ENCODE measurements at places on chromosomes 11 and 22. TPM values are rescaled to one million over a fixed set of nuclear protein-coding genes. Genes with fewer than 3 reads are reported as not detected.

Gene PIH1D2
- total RNA-seq, result 0.50 TPM

Gene PGA5
- not detected for total RNA-seq

Gene OR51I1
- not detected for total RNA-seq

Gene SPI1
- 2.9 TPM for total RNA-seq

Gene SLC7A4
- 0.79 TPM for total RNA-seq

Gene PICK1
- 21.4 TPM for total RNA-seq

Gene ELMOD1
- total RNA-seq, result not detected

DNA sequence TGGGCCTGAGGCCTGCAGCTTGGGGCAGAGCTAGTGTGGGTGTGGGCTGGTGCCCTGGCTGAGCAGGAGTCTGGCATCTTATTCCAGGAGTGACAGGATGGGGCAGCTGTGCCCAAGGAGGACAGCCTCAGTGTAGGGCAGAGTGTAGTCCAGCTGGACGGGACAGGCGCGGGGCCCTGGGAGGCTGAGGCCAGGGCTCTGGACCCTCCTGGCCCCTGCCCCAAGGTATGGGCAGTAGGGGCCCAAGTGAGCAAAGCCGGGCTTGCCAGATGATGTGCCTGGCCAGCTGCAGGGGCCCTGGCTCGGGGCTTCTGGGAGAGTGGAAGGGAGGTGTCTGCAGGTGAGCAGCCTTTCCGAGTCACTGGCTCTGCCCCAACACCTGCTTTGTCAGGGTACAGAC, 1190.9 kb downstream of the BRD1 start:
- DNase-seq, result no peak

DNA sequence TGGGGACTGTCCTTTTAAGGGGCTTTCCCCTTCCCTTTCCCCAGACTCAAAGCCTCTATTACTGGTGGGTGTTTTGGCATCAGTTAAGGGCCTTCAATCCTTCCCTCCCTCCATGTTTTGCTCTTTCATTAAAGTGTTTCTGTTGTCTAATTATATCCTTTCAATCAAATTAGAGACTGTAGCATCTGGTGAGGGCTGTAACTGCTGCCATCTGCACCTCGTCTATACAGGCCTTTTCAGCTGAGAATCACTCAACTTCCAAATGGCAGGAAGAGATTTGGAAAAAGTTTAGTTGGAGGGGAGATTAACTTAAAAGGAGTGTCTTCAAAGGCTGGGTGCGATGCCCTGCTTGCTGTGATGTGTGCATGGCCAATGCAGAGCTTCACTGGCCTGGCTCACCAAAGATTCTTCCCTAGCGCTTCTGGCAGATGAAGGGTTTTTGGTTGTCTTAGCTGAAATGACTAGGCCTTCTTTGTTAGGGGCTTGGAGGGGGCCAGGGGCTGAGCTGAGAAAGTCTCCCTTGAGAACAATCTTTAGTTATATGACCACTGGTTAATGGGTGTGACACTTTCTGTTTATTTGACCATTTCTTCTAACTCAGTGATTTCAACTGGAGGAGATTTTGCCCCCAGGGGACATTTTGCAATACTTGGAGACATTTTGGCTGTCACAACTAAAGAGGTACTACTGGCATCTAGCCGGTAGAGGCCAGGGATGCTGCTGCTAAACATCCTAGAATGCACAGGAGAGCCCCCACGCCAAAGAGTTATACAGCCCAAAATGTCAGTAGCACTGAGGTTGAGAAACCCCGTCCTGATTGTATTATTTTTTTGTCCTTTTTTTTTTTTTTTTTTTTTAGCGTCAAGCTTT, 7.5 kb downstream of the KREMEN1 start:
- DNase-seq, result no peak

DNA sequence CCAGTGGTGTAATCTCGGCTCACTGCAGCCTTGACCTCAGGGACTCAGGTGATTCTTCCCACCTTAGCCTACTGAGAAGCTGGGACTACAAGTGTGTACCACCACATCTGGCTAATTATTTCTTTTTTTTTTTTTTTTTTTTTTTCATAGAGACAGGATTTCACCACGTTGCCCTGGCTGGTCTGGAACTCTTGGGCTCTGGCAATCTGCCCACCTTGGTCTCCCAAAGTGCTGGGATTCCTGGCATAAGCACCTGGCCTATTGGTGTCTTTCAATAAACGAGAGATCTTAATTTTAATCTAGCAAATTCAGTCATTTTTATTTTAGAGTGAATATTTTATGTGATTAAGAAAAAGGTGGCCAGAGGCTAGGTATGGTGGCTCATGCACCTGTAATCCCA, 40.1 kb downstream of the DGCR2 start:
- DNase-seq, result no peak

DNA sequence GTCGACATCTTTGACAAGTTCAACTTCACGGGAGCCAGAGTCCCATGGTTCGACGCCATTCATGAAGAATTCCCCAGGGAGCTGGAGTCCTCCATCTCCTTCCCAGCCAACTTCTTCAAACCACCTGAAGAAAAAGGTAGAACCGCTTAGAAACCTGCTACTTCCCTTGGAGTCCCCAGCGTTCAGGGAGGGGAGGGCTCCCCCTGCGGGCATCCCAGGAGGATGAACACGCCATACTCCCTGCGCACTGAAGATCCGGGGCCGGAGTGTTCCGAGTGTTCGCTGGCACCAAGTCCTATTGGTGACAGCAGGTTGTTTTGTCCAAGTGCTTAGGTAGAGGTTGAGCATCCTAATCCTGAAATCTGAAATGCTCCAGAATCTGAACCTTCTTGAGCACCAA, 51.7 kb upstream of the PRODH start:
- no peak for DNase-seq

- no peak for DNase-seq
Measured at GRCh38 chr11:93529707-93530467, 13.3 kb downstream of the SMCO4 start.

GRCh38 chr11:69211920-69212797, 56.4 kb downstream of the SMIM38 start:
- DNase-seq, result no peak

- DNase-seq, result no peak
Measured at GRCh38 chr22:41742918-41743317, 43.6 kb downstream of the MEI1 start.

DNA sequence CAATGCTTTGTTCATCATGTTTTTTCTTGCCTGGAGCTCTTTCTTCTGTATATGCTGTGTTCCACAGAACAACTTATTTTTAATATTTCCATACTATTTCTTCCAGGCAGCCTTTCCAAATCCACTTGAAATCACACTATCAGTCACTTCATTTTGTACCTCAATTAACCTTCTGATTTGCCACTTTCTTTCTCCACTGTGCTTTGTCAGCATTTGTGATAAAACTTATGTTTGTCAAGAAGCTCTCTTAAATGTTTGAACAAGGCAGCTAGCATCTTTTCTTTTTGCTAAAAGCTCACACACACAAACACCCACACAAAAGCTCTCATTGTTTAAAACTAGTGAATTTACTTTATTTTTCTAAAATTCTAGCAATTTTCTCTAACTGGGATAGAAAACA, 2014.7 kb upstream of the RAG2 start:
- no peak for DNase-seq

- DNase-seq, result peak; percentile 94
Measured at GRCh38 chr22:30286813-30287647, 2.3 kb downstream of the CASTOR1 start.

GRCh38 chr11:10561947-10562346, 6.5 kb downstream of the LYVE1 start:
- DNase-seq, result no peak

- DNase-seq, result no peak
Measured at GRCh38 chr11:78659326-78660270, 84.9 kb upstream of the NARS2 start.

DNA sequence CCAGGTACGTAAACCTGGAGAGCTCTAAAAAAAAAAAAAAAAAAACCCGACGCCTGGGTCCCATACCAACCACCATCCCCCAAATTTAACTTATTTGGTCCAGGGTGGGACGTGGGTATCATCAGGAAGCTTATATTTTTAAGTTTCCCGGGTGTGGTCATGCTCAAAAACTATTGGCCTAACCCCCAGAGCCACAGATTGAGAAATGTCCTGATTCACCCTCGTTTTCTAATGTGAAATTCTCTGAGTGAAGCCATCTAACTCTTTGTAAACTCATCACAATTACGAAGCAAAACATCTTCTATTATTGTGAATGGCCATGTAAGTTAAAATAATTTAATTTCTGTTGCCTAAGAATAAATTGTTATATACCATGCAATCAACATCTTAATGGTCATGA, 29.6 kb downstream of the PAK1 start:
- no peak for DNase-seq

- DNase-seq, result no peak
Measured at GRCh38 chr11:19882356-19882755, 169.7 kb downstream of the NAV2 start.

DNA sequence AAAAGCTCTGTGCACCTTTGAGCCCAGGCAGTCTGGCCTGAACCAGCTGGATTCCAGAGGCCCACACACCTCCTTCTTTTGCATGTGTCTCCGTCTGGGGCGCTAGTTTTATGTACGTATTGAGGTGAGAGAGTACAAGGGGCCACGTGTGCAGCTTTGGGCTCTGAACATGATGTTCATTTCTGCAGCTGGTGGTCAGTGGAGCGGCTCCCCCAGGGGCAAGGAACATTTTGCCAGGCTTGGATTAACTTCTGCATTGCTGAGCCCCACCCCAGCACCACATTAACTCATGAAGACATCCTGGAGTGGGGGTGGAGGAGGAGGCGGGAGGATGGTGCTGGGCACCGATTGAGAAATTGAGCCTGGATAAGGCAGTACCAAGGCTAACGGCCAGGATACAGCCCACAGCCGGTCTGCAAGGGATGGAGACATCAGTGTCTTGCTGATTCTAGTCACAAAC, 13.8 kb downstream of the USP2 start:
- no peak for DNase-seq

DNA sequence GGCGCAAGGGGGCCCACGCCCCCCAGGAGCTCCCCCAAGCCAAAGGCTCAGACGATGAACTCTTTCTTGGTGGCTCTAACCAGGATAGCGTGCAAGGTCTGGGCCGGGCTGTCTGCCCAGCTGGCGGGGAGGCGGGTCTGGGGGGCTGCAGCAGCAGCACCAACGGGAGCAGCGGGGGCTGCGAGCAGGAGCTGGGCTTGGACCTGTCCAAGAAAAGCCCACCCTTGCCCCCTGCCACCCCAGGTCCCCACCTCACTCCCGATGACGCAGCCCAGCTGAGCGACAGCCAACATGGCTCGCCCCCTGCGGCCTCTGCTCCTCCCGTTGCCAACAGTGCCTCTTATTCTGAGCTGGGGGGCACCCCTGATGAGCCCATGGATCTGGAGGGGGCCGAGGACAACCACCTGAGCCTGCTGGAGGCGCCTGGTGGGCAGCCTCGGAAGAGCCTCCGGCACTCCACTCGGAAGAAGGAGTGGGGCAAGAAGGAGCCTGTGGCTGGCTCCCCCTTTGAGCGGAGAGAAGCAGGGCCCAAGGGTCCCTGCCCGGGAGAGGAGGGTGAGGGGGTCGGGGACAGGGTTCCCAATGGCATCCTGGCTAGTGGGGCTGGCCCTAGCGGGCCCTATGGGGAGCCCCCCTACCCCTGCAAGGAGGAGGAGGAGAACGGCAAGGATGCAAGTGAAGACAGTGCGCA, 21.6 kb upstream of the TMEM191C start:
- DNase-seq, result no peak

DNA sequence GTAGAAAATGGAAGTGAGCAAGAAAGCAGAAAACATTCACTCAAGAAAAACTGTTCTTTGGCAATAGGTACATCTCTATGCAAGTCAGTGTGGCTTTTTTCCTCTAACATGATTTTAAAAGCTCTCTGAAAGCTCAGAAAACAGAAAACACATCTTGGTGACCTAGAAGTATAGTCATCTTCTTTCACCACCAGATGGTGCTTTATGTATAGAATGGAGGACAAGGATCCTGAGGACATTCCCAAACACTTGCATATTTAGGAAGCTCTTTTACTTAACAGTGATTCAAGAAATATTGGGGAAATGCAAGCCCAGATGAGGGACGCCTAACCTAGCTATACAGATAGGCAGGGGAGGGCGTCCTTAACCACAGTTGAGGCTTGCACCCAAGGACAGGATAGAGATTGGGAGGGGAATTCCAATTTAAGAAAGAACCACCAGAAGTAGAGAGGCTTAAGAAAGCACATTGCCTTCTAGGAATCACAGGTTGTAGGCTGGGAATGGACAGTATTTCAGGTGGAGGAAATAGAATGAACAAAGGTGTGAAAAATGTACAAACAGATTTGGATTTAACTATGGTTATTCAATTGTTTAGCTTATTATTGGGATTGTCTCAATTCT, 13.8 kb upstream of the CCDC81 start:
- DNase-seq, result no peak

DNA sequence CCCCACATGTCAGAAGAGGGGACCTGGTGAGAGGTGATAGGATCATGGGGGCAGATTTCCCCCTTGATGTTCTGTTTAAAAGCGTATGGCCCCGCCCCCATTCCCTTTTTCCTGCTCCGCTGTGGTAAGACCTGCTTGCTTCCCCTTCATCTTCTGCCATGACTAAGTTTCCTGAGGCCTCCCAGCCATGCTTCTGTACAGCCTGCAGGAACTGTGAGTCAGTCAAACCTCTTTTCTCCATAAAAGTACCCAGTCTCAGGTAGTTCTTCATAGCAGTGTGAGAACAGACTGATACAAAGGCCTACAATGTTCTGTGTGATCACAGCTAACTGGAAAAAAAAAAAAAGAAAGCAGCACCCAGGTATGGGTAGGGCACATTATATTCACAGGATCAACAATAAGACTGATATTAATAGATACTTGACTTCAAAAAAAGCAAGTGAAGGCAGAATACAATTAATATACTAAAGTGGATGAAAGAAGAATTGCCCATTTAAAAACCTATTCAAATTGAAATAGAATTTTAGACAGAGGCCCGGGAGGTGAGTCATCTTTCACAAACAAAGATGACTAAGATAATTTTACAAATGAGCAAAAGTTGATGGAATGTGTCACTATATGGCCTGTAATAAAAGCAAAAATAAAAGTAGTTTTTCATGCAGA, 1.7 kb upstream of the OR52K1 start:
- DNase-seq, result no peak

GRCh38 chr11:94793002-94793401, 24.8 kb downstream of the AMOTL1 start:
- no peak for DNase-seq
